GDM1 (cell line): ENCODE measurements at places on chromosomes 12 and 14.

- no peak for DNase-seq
Observed at GRCh38 chr14:34325493-34325892, 136.5 kb downstream of the SPTSSA start.

- DNase-seq = no peak
Observed at GRCh38 chr12:28096649-28097048, 93.6 kb upstream of the CCDC91 start.

- no peak for DNase-seq
Observed at GRCh38 chr14:69005432-69006148, 26.5 kb upstream of the ACTN1 start.

- DNase-seq = no peak
Observed at GRCh38 chr12:45098766-45099165, 47.9 kb upstream of the DBX2 start.

GRCh38 chr14:54681811-54682261, 114.9 kb downstream of the SAMD4A start:
- DNase-seq = no peak

DNA sequence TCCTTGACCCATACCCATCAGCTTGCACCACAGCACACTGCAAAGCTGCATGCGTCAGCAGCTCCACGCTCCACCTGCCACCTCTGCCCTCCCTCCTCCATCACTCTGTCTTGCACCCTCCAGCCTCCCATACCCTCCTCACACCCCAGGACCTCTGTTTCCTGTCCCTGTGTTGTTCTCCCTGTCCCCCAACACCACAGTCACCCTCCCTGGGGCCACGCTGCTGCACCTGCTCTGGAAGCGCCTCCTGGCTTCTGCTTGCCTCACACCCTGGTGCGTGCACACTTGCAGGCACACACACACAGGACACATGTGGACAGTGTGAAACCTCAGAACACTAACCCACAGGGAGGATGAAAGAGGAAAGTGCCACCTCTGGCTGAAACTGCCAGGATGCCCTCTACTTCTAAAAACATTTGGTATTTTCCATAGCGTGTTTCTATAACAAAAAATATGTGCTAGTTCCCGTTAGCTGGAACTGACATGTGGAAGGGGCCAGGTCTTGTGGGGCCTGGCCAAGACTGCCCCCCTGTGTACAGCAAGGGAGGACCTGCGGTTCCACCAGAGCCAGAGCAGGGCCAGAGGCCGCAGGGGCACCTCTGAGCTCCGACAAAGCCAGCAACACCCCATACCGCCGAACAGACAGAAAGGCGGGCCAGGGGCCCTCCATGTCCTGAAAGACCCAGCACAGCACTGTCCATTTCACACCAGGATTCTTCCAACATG, 10.0 kb downstream of the BRF1 start:
- DNase-seq = peak; percentile 31

GRCh38 chr12:19430988-19431387, 8.3 kb upstream of the AEBP2 start:
- no peak for DNase-seq

- DNase-seq = no peak
Observed at GRCh38 chr12:27006797-27007467, 7.3 kb downstream of the TM7SF3 start.

DNA sequence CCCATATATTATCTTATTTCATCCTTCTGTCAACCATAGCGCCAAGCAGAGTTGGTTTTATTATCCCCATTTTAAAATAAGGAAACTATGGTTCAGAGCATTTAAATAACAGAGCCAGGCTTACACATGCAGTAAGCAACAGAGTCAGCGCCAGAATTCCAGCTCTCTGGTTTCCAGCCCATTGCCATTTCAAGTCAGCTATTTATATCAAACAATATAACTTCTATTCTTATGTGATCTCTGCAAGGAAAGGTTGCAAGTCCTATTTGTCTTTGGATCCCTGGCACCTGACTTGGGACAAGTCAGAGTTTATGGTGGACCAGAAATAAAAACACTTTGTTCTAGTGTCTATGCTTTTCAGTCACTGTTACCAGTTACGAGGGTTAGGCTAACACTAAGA, 174.1 kb upstream of the EEA1 start:
- DNase-seq = no peak

DNA sequence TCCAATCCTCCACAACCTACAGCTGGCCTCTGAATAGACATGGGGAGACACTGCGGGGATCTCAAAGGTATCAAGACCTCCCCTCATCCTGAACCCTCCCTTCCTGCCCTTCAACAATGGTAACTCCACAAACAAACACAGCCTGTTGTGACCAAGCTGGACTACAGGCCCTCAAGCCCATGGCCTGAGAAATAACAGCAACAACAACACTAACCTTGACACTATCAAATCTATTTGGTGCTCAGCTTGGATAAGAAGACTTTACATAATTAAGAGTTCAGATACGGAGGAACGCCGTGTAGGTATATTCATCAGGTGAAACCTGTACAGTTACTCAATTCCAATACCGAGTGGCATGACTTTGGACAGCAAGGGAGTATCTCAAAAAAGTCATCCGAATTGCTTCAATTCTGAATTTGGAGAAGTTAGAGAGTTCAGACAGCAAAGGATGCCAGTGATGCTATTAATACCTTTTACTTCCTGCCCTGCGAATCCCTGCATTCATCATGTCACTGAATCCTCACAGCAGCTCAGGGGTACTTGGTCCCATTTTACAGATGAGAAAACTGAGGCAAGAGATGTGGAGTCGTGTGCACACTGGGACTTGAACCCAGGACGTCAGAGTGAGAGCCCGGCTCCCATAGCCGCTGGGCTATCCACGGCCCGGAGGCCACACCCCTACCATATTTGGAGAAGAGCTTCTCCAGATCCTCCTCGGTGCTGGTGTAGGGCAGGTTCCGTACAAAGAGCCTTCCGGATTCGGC, 17.8 kb downstream of the RBM19 start:
- no peak for DNase-seq

- no peak for DNase-seq
Observed at GRCh38 chr12:12976366-12976765, 23.7 kb downstream of the HEBP1 start.

DNA sequence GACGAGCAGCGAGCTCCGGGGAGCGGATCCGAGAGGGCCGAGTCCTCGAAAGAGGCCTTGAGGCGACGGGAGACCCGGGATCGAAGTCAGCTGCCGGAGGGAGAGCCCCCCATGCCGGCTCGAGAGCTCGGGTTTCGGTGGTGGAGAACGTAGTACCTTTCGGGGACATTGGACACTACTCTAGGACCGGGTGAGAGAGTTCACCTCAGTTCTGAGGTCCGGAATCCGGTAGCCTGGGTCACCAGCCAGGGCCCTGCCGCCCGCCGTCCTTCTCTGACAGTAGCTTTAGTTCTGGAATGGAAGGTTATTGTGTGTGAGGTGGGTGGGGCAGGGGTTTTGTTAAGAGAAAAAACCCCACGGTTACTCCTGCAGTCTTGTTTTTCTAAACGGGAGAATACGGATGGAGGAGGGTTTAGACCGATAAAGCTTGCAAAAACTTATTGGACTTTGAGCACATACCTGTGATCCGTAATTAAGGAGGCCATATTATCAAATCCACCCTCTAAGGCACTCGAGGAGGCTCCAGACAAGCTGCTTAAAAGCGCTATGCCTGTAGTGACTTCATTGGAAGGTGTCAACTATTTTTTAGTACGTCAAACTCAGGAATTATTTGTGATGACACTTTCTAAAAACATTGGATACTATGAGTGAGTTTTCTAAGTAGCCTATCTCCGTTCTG, 765 bp downstream of the SCYL2 start:
- no peak for DNase-seq

DNA sequence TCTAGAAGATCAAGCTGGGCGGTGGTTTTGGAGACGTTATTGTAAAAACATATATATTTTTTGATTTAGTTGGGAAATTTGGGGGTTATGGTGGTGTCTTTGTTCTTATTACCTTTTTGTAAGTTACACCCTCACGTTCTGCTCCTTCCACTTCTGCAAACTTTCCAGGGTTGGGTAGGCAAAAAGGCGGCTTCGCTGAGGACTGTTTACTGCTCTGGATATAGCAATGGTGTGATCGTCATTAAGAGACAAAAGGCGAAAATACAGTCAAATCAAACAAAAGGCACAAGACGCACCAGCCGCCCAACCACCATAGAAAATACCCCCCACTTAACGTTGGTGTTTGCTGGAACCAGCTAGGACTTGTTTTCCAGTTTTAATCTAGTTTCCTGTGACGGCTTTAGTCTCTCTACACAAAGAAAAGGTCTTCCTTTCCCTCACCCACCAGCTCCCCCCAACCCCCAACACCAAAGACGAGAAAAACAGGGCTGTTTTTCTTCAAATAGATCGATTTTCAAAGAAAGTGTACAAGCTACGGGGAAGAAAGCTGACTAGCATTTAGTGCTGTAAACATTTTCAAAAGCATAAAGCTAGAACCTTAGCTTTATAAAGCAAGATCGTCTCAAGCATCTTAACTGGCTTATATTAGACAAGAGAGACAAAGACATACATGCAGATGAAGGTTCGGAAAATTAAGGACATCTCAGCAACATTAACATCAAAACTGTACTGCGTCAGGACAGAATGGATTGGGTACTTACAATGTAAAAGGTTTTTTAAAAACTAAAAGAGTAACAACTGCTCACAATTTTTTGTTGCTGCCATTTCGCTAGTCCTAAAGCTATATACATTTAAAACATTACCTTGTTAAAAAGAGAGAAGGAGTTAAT, 2.0 kb upstream of the SETD1B start:
- DNase-seq = peak; percentile 12

- no peak for DNase-seq
Observed at GRCh38 chr14:87566991-87567390, 426.0 kb downstream of the GALC start.

- DNase-seq = no peak
Observed at GRCh38 chr12:46609273-46609623, 216.5 kb downstream of the SLC38A4 start.

- no peak for DNase-seq
Observed at GRCh38 chr12:91225316-91225715, 42.7 kb upstream of the DCN start.

GRCh38 chr14:104578321-104578720, 1.2 kb upstream of the C14orf180 start:
- DNase-seq = no peak

- DNase-seq = no peak
Observed at GRCh38 chr12:89980236-89980635, 271.6 kb upstream of the ATP2B1 start.

DNA sequence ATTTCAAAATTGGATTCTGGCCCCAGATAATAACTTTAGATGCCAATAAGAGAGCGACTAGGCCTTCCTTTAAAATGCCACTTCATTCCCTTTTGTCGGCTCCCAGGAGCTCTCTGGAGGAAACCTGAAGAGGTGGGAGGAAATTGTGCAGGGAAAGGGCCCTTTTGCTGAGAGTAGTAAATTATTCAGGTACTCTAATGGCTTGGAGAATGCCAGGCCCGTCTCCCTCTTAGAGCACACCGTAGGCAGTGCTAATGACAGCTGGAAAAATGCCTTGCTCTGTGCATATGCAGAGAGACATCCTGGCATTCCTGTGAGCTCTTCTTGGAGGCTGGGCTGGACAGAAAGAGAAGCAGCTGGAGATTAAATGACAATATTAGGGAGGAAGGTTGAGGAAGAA, 115.0 kb upstream of the RPH3A start:
- no peak for DNase-seq

DNA sequence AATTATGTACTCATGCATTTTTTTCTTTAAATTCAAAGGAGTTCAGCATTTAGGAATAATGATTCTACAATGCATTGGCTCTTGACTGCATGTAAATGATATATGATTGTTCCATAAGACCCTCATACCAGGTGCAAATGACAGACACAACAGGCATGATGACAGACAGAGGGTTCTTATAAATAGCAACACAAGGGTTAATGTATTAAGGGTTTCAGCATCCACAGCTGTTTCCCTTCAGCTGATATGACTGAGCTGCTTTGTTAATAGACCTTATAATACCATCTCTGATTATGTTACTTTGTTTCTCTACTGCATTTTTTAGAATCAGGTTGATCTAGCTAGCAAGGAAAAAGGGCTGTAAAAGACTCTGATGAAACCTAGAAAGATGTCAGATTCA, 90.8 kb upstream of the TMTC2 start:
- DNase-seq = no peak

- DNase-seq = peak; percentile 20
Observed at GRCh38 chr14:86203843-86204242, 673.9 kb downstream of the FLRT2 start.

DNA sequence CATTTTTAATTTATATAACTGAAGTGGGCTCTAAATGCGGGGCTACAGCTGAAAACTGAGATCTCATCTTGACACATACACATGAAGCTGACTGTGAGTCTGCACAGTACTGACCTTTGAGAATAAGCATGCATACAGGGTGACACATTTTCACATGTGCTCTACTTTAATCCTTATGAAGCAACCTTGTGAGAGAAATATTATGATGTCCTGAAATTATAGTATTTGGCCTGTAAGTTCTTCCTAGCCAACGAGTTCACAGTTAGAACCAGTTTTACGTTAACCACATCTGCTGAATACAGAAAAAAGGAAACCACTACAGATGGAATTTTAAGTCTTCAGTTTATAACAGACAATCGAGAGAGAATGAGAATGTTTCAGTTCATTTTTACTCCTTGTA, 70.3 kb downstream of the SPPL3 start:
- DNase-seq = no peak

- no peak for DNase-seq
Observed at GRCh38 chr14:103392572-103392971, 7.4 kb downstream of the MARK3 start.

- no peak for DNase-seq
Observed at GRCh38 chr12:19093218-19093617, 36.3 kb upstream of the PLEKHA5 start.

- no peak for DNase-seq
Observed at GRCh38 chr14:57199921-57200320, 68.8 kb downstream of the EXOC5 start.

DNA sequence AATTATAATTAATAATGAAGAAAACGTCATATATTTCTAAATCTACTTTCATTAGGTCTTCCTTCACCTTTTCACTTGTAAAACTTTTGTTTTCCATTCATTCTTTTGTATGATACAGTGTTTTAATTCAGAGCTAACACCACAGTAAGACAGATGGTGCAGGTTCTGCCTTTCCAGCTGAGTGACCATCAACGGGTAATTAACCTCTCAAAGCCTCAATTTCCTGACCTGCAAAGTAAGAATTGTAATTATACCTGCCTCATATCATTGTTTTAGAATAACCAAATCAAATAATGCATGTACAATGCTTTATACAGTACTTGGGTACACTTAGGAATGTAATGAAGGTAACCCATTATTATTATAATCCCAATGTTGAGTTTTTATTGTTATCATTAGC, 157.6 kb downstream of the FOXA1 start:
- DNase-seq = no peak
